Parietal lobe (tissue), 2 donors: ENCODE measurements at places on chromosomes 5 and 9. TPM values are rescaled to one million over a fixed set of nuclear protein-coding genes. Genes with fewer than 3 reads are reported as not detected.

INPP5E gene
- 19.7 TPM for total RNA-seq

OR2K2 gene
- 0.63 TPM for total RNA-seq

PBX3 gene
- total RNA-seq, result 31.3 TPM

CCDC69 gene
- 0.31 TPM for total RNA-seq

ANKRD31 gene
- total RNA-seq, result 0.94 TPM

COL15A1 gene
- total RNA-seq, result 11.3 TPM

PHAX gene
- 70.4 TPM for total RNA-seq
